ENCODE measurements at places on chromosomes 16 and 17.
A peak's percentile ranks its signal among the peaks of the same experiment; 100 is the strongest.

DNA sequence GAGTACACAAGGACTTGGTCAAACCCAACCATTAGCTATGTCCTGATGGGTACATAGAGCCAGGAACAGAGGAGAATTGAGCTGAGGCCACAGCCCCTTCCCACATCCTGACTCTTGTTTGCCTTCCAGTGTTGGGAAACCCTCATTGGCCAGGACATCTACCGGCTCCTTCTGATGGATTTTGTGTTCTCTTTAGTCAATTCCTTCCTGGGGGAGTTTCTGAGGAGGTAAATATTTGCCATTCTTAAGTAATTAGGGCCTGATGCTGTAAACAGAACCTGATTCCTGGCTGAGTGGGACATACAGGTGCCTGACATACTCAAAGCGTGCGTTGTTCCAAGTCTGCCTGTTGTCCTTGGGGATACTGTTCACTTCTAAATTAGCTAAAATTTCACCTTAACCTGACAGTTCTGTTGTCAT is 42.6 kb downstream of the GDE1 start:
- no peak for DNase-seq

DNA sequence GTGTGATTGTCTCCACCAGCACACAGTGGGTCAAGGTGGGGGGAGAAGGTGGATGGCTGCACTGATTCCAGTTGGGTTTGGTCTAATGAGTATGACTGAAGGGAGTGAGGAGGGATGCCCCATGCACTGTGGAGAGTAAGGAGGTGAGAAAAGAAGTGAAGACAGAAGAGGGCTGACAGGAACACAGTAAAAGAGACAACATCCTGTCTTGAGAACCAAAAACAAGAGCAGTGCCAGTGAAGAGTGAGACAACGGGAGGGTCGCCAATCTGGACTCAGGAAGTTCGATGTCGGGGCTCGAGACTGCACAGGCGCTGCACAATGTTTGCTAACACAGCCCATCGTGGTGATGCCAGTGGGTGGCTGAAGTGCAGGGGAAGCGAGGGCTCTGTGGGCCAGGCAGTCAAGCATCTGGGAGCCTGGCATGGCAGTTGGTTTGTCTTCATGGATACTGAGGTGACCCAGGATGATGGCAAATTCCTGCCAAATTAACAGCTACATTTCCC is 34.1 kb downstream of the DUSP14 start:
- no peak for DNase-seq

GRCh38 chr16:30777591-30778297 is 9.3 kb downstream of the ZNF629 start:
- no peak for DNase-seq

DNA sequence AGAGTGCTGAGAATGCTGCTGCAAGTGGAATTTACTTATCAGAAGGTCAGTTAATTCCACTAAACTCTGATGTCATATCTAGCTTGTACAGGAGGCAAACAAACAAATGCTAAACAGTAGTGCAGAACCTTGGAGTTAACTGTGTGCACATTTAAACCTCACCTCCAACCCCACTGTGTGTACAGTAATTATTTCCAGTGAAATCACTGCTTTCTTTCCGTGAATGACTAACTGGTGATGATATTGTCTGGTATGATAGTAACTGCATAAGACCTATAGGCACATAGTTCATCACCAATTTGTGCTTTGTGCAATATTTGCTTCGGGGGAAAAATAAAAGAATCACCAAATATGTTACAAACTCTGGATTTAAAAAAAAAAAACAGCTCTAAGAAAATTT is 492.5 kb upstream of the HSBP1 start:
- DNase-seq = no peak

- DNase-seq = peak; percentile 46
These were observed at the start of gene PIK3R6 for GRCh38 chr17:8867361-8867981. PIK3R6 (minus strand) TSS chr17:8867674; CDS start chr17:8849794, 17,880 bp downstream.

GRCh38 chr17:2030779-2031163 is 818 bp downstream of the DPH1 start:
- DNase-seq = no peak

DNA sequence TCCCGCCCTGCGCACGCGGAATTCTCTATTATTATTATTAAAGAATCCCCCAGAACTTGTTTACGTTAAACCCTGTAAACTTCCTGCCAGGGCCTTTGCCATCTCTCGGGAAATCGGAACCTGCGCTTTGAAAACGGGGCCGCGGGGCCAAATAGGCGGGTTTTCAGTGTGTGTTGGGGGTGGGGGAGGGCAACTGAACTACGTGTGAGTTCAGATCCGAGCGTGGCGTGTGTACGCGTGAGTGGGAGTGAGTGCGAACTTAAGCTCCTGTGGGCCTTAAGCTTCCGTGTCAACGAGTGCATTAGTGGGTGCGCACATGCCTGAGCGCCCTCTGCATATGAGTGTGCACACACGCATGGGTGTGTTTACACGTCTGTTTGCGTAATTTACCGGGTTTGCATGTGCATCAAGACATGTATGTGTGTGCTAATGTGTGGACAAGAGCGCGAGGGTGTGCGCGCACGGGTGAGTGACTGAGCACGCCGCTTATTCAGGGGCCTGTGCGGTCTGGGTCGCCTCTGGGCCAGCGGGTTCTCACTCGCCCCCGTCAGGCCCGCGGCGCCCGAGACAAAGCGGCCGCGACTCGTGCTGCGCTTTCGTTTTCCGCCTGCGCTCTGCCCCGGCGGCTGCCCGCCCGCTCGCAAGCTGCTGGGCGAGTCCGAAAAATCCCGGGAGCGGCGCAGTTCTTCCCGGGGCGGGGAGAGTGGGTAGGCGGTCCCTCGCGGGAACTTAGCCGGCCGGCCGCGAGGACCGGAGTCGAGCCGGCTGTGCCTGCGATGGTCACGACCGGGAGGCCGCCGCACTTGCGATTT is 1.2 kb upstream of the FOXF1 start:
- no peak for DNase-seq

- no peak for DNase-seq
These were observed 86.9 kb downstream of the FOXL1 start for GRCh38 chr16:86665319-86665675.

- DNase-seq = peak; percentile 3
These were observed 23.1 kb downstream of the PIPOX start for GRCh38 chr17:29066047-29066446.

- no peak for DNase-seq
These were observed 61.0 kb downstream of the ABHD15 start for GRCh38 chr17:29505836-29506235.

DNA sequence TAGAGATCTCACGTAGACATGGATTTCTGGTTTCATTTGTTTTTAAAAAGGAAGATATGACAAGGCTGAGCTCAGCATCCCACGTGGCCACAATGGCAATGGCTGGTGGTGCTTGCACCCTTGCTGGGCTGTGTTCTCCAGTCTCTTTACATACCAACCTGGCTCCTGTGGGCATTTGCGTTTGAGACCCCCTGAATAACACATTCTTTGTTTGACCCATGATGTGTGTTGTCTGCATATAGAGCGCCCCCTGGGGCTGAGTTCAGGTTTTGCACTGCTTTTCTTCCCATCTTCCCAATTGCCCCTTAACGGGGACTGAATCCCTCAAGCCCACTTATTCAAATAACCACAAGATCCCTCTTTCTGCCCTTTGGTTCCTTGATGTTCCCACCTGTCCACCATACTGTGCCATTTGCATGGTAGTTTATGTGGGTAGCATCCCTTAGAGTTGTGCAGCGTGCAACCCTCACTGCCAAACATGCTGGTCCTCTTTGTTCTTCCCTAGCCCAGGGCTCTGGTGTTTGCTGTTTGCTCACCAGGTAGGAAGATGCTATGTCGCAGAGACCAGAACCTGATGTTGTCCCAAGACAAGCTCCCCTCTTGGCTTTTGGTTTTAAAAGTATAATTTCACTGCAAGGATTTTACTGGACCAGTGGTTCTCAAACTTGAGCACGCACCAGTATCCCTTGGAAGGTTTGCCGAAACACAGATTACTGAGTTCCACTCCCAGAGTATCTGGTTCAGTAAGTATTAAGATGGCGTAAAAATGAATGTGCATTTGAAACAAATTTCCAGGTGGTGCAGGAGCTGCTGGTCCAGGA is 38.5 kb upstream of the NKD1 start:
- DNase-seq = peak; percentile 18

GRCh38 chr16:71443714-71444113 is 1.9 kb upstream of the TLE7 start:
- no peak for DNase-seq

DNA sequence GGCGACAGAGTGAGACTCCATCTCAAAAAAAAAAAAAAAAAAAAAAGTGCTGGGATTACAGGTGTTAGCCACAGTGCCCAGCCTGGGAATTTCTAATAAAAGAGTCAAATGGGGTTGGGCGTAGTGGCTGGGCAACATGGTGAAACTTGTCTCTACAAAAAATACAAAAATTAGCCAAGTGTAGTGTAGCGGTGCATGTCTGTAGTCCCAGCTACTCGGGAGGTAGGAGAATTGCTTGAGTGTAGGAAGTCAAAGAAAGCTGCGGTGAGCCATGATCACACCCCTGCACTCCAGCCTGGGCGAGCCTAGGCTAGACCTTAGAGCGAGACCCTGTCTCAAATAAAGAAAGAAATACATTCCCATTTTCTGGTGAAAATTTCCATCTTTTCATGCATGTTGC is 2.4 kb upstream of the UTS2R start:
- no peak for DNase-seq

DNA sequence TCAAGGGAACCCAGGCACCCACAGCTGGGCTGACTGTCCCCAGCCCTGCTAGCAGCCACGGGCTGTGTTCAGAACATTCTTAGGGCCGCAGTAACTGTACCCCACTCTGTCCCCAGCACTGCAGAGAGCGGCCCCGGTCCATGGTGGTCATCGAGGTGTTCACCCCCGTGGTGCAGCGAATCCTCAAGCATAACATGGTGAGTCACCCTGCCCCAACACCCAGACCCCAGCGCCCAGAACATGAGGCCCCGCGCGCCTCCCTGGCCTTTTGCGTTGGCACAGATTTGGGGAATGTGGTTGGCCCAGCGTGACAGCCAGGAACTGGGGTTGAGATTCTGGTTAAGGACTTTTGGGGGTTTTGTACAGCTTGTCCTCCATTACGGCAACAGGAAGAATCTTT is 114.9 kb upstream of the PLCG2 start:
- DNase-seq = no peak

- no peak for DNase-seq
These were observed 436.8 kb downstream of the KCNJ2 start for GRCh38 chr17:70606086-70606485.

GRCh38 chr17:43932923-43933322 is 9.4 kb downstream of the PPY start:
- no peak for DNase-seq

DNA sequence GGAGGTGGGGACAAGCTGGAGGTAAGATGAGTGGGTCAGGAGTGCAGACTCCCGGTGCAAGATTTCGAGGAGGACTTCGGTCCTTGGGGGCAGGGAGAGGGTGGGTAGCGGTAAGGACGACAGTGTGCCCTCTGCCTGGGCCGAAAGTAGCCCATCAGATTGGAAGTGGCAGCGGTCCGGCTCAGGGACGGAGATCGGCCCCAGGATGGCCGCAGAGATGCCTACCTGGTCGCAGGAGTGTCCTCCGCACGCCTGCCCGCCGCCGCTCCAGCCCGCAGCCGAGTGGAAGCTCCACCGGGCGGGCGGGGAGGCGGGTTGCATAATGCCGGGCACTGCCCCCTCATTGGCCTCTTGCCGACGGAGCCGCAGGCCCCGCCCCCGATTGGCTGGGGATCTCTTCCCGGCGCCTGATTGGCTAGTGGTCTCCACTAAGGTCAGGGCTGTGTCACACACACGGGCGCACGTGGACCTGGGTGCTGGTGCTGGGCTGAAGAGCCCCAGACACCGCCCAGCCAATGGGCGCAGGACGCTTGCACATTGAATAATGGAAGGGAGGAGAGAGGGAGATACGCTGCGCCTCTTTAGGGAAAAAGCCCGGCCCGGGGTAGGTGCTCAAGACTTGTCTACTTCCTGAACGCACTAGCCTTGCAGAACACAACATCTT is at the start of gene PER1:
TSS of gene PER1 (minus strand) at position 293 of the 664 bp plus-strand sequence. CDS start 1,698 bp downstream, outside the sequence.
- DNase-seq = peak; percentile 82

DNA sequence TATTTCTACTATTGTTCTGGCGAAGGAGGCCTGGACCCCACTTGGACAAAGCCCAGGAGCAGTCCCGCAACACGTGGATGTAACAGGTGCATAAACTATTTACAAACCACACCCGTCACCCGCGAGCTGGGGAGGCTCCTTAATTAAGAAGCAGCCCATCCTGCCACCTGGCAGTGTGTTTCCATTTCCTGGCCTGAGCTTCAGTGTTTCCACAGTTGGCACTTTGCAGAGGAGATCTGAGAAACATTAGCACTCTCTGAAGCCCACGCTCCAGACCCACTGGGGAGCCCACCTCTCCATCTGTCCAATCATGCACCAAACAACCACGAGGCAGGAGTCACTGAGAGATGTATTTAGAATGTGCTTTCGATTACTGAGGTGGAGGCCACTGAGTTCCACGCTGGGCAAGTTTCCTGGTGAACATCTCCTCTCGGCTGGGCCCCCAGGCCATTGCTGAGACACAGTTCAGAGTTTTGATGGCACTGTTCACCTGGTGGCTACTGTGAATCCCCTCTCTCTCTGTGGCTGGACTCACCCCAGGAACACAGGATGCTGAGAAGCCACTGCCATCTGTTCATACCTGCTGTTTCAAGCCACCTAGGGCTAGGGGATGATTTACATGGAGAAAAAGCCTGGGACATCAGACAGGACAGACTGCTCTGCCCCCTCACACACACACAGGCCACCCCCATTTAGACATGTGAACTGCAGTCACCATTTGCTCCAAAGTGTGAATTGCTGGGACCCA is 129.1 kb downstream of the AIPL1 start:
- DNase-seq = no peak

DNA sequence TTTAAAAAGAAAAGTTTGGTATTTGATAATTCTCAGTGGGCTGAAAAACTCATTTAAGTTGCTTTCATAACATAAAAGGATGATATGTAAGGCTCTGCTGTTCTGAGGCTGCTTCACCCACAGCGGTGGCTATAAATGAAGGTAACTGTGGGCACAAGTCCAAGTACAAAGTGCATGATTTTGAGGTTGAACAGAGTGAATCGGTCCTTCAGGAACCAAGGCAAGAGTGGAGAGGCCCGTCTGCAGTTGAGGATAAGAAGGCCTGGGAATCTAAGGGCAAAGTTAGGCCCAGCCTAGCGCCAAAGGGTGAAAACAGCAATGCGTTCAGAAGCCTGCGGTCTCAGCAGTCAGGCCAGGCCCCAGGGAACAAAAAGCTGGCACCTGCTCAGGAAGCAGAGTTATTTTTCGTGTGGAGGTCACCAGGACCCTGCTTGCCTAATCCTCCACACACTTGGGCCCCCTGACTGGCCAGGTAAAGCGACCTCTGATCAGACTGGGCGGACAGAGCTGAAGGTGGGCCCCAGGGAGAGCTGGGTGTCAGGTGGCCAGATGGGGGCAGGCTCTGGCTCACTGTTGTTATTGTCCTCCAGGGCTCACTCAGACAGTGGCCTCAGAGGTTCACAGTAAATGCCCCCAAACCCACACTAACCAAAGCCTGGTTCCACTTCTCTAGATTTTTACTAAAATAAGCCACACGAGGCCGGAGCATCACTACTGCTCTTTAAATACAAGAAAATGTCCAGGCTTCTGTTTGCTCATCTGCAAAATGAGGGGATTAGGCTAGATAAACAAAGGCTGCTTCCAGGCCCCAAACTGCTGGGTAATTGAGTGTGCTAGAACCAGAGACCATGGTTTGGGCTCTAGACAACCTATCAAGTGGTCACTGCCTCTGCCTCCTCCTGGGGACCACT is 46.5 kb downstream of the TEX2 start:
- peak; percentile 17 for DNase-seq
